ENCODE measurements at places on chromosomes 5 and 9.

- no peak for DNase-seq
These were observed 130.7 kb downstream of the ADAMTS12 start for GRCh38 chr5:33761139-33761538.

GRCh38 chr5:142600611-142601358, 85.1 kb downstream of the FGF1 start:
- DNase-seq, result no peak

DNA sequence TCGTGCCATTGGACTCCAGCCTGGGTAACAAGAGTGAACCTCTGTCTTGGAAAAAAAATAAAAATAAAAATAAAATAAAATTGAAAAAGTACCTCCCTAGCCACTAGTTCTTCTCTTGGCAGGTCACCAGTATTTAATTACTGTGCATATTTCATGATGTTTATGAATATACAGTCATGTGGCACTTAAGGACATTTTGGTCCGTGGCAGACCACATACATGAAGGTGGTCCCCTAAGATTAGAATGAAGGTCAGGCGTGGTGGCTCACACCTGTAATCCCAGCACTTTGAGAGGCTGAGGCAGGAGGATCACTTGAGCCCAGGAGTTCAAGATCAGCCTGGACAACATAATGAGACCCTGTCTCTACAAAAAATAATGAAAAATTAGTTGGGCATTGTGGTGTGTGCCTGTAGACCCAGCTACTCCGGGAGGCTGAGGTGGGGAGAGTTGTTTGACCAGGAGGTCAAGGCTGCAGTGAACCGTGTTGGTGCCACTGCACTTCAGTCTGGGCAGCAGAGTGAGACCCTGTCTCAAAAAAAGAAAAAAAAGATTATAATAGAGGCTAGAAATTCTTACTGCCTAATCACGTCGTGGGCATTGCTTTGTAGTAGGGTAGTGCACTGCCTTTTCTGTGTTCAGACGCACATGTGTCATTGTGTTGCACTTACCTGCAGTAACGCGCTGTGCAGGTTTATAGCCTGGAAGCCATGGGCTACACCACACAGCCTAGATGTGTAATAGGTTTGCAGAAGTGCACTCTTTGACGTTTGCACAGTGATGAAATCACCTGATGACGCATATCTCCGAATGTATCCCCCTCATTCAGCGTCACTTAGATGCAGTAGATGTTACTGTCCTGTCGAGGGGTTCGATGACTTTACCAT, 12.8 kb downstream of the EHMT1 start:
- DNase-seq, result no peak

DNA sequence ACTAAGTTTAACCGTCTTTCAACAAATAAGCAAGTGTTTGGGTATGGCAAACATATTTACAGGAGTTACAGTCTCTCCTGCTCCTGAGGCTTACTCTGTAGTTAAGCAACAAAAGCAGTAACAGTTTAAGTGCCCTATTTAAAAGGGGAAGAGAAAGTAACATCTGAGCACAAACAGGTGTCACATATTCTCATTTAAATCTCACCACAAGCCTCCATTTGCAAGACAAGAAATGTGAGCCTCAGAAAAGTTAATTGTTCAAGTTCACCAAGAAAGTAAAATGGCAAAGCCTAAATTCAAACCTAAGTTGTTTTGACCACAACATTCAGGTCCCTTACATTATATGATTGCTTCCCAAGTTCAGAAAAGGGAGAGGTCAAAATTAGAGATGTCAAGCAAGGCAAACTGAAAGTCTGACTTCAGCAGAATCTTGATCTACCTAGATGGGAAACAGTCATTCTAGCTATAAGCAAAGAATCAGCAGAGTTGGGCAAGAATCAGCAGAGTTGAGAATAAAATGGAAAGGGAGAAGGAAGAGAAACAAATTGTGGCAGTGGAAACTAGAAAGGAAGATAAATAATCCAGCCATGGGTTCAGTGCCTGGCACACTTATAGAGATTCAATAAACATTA, 93.4 kb downstream of the STRBP start:
- no peak for DNase-seq

GRCh38 chr5:93893075-93893474, 151.7 kb upstream of the POU5F2 start:
- DNase-seq, result no peak

DNA sequence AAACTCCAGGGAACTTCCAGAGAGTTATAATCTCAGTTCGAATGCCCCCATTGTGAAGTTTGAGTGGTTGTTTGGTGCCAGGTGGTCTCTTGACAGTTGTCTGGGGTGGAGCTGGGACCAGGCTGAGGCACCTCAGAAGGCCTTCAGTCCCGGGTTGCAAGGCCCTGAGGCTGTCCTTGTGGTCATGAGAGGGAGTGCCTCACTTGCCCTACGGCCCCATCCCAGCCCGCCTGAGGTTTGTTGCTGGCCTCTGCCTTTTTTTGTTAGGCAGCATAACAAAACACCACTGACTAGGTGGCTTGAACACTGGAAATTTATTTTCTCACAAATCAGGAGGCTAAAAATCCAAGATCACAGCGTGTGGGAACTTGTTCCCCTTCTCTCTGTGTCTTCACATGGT, 73.0 kb upstream of the PAPPA start:
- no peak for DNase-seq

DNA sequence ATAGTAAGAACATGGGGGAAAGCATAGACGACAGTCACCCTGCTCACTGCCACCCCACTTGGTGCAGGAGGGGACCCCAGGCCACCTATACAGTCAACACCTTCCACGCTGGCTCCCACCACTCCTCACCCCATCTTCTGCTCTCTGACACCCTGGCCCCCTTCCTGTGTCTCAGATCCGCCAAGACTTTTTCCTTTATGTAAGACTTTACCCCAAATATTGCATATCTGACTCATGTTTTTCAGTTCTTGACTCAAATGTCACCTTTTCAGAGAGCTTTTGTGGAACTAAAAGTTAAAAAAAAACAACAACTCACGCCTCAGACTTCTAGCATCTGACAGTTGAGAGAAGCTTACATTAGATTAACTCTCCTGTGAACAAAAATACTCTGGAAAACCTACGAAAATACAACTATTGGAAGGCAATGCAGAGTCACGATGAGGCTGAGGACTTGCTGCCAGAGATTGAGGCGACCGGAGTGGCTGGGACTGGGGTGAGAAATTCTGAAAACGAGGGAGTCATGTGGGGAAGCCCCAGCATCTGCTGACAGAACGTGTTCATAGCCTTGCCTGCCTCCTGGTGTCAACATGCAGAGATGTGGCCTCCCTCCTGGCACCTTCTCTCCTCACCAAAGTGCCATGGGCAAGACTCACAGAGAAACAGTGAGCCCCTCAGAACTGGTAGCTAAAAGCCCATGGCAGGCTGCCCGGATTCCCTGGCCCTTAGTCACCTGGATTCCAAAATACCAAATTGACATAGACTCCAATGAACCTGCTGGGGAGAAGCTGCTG, 22.4 kb upstream of the FCN2 start:
- DNase-seq, result peak; percentile 6

- no peak for DNase-seq
These were observed 97.3 kb upstream of the DMRT1 start for GRCh38 chr9:744046-744712.

- no peak for DNase-seq
These were observed 116.8 kb upstream of the TBC1D2 start for GRCh38 chr9:98372077-98372836.

GRCh38 chr5:73442996-73443627, 5.5 kb downstream of the FOXD1 start:
- no peak for DNase-seq

DNA sequence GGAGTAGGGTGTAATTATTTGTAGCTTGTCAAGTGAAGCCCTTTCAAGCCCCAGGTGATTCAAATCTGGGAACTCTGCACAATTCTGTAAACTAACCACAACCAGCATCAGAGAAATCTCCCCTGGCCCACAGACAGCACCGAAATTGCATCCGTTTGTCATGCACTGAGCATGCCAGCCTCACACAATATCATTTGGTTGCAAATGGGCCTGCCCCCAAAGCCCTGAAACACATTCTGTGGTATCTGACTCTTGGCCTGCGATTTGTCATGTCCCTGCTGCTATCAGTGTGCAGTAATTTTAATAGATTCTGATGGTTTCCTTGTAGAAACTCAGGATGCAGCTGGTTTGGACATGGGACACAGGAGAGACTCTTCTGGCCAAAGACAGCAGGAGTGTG, 35.3 kb downstream of the SNX24 start:
- DNase-seq, result no peak

GRCh38 chr5:140232731-140233130, 57.7 kb downstream of the CYSTM1 start:
- DNase-seq, result no peak

- no peak for DNase-seq
These were observed 69.4 kb downstream of the PPIC start for GRCh38 chr5:122967085-122967484.

- DNase-seq, result no peak
These were observed 177.9 kb downstream of the GNAQ start for GRCh38 chr9:77853716-77854115.

DNA sequence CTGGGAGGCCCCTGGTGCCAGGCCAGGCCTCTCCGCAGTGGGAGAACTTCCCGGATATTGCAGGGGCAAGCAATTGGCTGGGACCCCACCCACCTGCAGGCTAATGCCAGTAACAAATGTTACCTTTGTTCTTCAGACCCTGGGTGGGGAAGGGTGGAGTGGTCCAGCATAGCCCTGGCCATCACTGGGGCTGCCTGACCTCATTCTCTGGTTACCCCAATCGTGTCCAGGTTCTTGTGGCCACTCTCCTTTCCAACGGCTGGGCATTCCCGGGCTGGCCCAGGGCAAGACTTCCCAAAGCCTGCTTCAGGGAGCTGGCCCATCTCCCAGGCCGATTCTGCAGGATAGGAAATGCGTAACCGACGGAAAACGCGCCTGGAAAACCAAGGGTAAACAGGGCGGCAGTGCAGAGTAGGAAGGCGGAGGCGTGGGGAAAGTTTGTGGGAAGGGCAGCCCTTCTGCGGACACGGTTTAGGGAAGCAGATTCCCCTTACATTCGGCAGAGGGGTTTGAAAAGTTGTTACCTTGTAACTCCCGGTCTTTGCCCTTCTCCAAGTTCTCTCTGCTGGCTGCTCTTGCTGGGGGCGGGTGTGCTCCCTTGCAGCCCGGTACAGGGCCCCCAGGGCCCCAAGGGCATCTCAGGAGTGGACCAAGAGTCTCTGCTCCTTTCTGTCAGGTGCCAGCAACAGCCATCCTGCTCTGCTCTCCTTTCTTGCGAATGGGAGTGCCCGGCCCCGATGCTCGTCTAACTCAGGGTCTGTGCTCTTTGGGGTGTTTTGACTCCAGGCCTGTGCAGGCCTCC, 3.5 kb downstream of the NRARP start:
- no peak for DNase-seq

DNA sequence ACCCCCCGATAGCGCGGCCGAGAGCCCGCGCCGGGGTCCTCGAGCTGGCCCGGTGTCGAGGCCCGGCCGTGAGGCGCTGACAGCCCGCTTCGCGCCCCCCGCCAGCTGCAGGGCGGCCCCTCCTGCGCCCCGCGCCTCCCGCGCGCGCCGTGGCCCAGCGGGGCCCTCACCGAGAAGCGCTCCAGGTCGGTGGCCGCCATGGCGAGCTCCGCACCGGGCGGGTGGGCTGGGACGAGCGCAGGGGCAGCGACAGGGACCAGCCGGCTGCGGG, 166 bp downstream of the SEPTIN8 start:
- DNase-seq, result no peak

GRCh38 chr5:100889896-100890295, 13.2 kb downstream of the ST8SIA4 start:
- DNase-seq, result no peak

DNA sequence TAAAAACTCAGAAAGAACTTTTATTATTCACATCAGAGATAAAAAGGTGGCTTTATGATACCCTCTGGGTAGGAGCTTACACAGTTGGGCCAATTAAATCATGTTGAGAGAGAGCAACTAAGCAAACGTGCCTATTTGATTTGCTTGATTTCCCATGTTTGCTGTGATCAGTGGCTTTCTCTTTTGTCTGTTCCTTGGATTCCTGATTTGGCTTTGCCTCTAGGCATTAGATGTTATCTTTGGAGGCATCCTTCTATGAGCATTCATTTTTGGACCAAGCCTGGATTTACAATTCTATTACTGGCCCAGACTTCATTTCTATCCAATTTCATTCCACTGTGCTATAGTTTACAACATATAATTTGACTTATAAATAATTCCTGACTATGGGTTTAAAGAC, 35.9 kb downstream of the VCAN start:
- no peak for DNase-seq

DNA sequence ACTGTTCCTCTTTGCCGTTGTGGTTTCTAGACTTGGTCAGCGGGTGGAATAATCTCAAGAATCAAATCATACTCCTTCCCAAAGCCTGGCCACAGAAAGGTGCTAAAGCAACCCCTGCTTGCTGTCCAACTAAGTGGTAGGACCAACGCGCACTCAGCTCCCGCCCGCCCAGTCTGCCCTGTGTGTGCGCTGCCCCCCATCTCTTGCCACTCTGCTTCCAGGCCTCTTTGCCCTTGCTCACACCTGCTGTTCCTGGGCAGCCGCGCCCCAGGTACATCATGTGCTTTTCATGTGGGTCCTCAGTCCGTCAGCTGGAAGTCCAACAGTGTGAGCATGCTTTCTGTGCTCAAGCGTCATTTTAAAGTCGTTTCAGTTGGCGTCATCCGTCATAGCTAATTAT, 65.5 kb downstream of the SYK start:
- no peak for DNase-seq

DNA sequence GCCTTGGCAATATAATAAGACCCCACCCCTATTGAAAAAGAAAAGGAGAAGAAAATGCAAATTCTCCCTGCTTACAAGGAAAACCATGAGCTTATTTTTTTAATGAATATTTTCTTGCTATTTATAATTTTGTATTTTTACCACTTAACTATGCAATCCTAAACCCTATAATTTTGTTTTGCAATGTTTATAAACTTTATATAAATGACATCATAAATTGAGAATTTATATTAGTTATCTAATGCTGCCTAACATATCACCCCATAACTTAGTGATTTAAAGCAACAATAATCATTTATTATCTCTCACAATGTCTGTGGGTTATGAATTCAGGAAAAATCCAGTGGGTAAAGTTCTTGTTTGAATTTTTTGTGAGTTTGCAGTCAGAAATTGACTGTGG, 369.1 kb downstream of the TAF11L14 start:
- no peak for DNase-seq

GRCh38 chr5:31866166-31866565, 227.2 kb downstream of the PDZD2 start:
- no peak for DNase-seq

DNA sequence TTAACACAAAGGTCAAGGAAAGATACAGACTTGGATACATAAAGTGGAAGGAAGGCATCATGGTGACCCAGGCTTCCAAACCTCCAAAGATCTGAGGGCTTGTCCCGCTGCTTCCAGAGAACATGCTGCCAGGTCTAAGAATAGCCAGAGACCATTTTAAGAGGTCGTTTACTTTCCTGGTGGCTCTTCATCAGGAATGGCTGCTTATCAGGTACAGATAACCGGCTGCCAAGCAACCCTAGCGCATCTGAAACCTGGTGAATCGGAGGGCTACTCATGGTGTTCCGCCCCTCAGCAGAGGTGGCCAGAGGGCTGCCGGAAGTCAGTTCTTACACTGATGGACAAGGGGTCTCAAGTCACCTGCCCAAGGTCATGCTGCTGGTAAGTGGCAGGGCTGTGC, 251.3 kb upstream of the DAP start:
- no peak for DNase-seq

GRCh38 chr9:79895232-79895631, 323.5 kb downstream of the TLE4 start:
- DNase-seq, result no peak

- DNase-seq, result no peak
These were observed 3.9 kb upstream of the NFIB start for GRCh38 chr9:14317667-14318320.

Measured in NCI-H446 treated with DMSO at 0.1 percent for 48 hours (cell line).